ENCODE measurements at places on chromosomes 2 and 18. TPM values are rescaled to one million over a fixed set of nuclear protein-coding genes. Genes with fewer than 3 reads are reported as not detected.

The TOGARAM2 gene
- total RNA-seq, result not detected

The ENOSF1 gene
- 17.5 TPM for total RNA-seq

The THSD7B gene
- not detected for total RNA-seq

GRCh38 chr18:50707855-50708469 lies 111.9 kb downstream of the MRO start:
- no peaks in the 10 kb centered on the region for H3K27me3 ChIP-seq
- H3K27ac ChIP-seq, result no peak overlapping the region
- H3K4me1 ChIP-seq, result no peaks in the 10 kb centered on the region
- no peak overlapping the region for H3K4me3 ChIP-seq

DNA sequence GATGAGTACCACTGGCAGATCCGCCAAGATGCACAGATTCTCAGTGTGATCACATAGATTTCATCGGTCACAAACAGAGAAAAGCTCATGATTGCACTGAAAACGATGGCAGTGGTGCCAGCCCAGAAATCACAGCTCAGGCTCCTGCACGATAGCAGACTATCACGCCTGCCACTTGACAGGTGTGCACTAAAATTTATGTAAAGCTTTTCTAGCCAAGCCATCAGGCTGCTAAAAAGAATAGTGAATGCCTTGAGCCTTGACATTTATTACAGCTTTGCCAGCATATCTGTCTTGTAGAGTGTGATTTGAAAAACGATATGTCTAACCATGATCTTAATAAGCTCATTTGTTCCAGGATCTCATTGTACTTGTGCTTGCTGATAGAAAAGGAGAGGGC lies 409.5 kb upstream of the CWC22 start:
- no peaks in the 10 kb centered on the region for H3K27me3 ChIP-seq
- H3K4me1 ChIP-seq, result no peaks in the 10 kb centered on the region
- H3K4me3 ChIP-seq, result no peak overlapping the region
- no peak overlapping the region for H3K27ac ChIP-seq

DNA sequence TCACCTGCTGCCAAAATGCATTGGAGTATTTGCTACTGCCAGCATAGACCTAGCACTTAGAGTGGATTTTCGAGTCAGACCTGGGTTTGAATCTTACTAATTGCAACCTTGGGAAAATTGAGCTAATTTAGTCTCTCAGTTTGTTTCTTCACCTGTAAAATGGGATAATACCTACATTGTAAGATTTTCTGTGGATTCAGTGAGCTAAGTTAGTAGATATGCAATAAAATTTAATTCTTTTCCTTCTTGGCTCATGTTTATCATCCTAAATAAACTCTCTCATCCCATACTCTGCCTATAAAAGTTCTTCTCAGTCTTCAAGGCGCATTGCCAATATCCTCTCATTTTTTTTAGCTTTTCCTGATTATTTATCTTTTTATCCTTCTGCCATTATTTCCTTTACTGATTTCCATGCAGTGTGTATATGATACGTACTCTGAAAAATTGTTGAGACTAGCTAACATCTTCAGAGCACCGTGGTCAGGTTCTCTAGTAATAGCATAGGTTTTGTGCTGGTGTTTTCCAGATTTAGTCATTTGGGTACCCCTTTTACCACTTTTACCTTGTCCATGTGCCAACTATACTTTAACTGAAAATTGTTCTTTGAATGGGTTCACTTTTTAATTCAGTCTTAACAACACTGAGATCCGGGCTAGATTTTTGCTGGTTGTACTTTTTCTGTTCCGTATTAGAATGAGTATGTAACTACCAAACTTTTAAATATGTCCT lies 7.3 kb downstream of the CEP192 start:
- H3K27me3 ChIP-seq, result no peaks in the 10 kb centered on the region
- H3K27ac ChIP-seq, result no peak overlapping the region
- H3K36me3 ChIP-seq, result peaks cover 5% of the 10 kb centered on the region
- no peaks in the 10 kb centered on the region for H3K4me1 ChIP-seq

Data from GM23248 (cell line).